ENCODE measurements at places on chromosomes 12 and 14. TPM values are rescaled to one million over a fixed set of nuclear protein-coding genes. Genes with fewer than 3 reads are reported as not detected.

DNA sequence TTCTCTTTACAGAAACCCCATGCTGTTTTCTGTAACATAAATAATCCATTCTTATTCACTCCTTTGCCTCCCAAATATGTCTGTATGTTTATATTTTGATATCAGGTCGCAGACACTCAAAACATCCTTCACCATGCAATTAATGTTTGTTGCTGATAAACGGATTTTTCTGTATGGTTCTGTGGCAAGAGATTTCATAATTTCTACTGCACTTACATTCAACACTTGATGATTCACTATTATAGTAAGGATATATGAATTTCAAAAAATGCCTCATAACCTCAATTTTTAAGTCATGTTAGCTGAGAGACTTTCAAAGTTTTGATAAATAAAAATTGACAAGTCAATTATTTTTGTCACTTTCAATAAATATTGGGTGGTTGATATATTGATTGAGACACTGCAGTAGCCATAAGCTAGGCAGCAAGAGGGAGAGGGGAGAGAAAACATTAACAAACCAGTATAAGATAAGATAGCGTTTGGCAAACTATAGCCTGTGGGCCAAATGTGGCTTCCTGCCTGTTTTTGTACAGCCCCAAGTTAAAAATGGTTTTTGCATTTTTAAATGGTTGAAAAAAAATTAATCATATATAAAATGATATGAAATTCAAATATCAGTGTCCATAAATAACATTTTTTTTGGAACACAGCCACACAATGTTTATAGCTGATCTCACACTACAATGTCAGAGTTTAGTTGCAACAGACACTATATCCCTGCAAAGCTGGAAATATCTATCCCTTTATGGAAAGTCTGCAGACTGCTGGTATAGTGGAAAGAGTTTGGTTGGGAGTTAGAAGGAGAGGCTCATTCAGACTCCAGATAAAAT is 18.3 kb downstream of the ALDH6A1 start:
- no peak for DNase-seq

Gene ADAMTS20
- polyA plus RNA-seq, result not detected

Gene KLRK1
- polyA plus RNA-seq, result not detected

Gene VRTN
- not detected for polyA plus RNA-seq
